Activated naive CD8-positive, alpha-beta T cell treated with anti-CD3 and anti-CD28 coated beads for 36 hours (primary cell): ENCODE measurements at places on chromosomes 4 and X. TPM values are rescaled to one million over a fixed set of nuclear protein-coding genes. Genes with fewer than 3 reads are reported as not detected.

Gene CLDN2
- total RNA-seq: not detected

Gene MAGEE1
- 5.3 TPM for total RNA-seq

Gene NXF2
- total RNA-seq: not detected

Gene IBSP
- total RNA-seq: not detected

Gene PPBP
- total RNA-seq: not detected

Gene CLTRN
- 0.52 TPM for total RNA-seq

Gene LPAR4
- not detected for total RNA-seq
